Activated CD4-positive, alpha-beta T cell treated with anti-CD3 and anti-CD28 coated beads for 36 hours (primary cell): ENCODE measurements at places on chromosomes 12 and 14. TPM values are rescaled to one million over a fixed set of nuclear protein-coding genes. Genes with fewer than 3 reads are reported as not detected.

DNA sequence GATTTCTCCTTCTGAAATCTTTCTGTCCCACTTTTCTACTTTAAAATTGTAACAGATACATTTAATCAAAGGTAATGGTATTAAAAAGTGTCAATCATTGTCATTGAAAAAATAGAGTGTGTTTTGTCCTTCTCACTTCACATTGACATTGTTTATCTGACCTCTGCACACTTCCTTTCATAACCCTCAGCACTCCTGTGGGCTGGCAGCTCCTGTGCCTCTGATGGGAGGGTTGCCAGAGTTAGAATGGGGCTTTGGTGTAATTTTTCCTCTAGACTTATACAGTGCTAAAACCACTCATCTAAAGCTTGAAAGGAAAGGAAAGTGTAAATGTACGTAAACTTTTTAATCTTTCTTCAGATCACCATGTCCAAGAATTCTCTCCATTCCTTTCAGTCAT lies 23.7 kb downstream of the KCNA1 start:
- H3K36me3 ChIP-seq: no peaks in the 10 kb centered on the region
- peaks cover 37% of the 10 kb centered on the region for H3K27me3 ChIP-seq
- H3K4me1 ChIP-seq: peaks cover 2% of the 10 kb centered on the region
- no peak for DNase-seq
- H3K27ac ChIP-seq: no peak overlapping the region

DNA sequence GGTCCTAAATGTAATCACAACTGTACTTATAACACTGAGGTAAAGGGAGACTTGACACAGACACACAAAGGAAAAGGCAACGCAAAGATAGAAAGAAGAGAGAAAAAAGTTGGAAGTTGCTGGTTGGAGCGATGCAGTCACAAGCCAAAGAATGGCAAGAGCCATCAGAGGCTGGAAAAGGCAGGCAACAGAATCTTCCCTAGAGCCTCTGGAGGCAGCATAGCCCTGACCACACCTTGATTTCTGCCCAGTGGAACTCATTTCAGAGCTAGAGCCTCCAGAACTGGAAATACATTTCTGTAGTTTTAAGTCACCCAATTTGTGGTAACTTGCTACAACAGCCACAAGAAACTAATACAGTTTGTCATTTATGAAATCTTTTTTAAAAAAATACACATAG lies 89.2 kb downstream of the PUS7L start:
- no peaks in the 10 kb centered on the region for H3K4me1 ChIP-seq
- H3K4me3 ChIP-seq: no peak overlapping the region
- H3K27ac ChIP-seq: no peak overlapping the region
- no peak for DNase-seq
- H3K27me3 ChIP-seq: peaks cover 8% of the 10 kb centered on the region

GRCh38 chr14:71267007-71267513 lies 359.8 kb downstream of the PCNX1 start:
- no peak overlapping the region for H3K27ac ChIP-seq
- peaks cover 2% of the 10 kb centered on the region for H3K36me3 ChIP-seq
- H3K4me3 ChIP-seq: no peak overlapping the region
- H3K4me1 ChIP-seq: peaks cover 19% of the 10 kb centered on the region

GRCh38 chr12:40168868-40169267 lies 55.9 kb upstream of the LRRK2 start:
- no peaks in the 10 kb centered on the region for H3K36me3 ChIP-seq
- no peak for DNase-seq
- peaks cover 7% of the 10 kb centered on the region for H3K4me1 ChIP-seq
- peaks cover 11% of the 10 kb centered on the region for H3K27me3 ChIP-seq

GRCh38 chr12:95460896-95461295 lies 13.1 kb upstream of the METAP2 start:
- DNase-seq: no peak
- peaks cover 4% of the 10 kb centered on the region for H3K36me3 ChIP-seq
- H3K4me3 ChIP-seq: no peak overlapping the region
- H3K4me1 ChIP-seq: no peaks in the 10 kb centered on the region

GRCh38 chr12:124449623-124450375 lies 117.6 kb downstream of the NCOR2 start:
- H3K4me1 ChIP-seq: peaks cover 42% of the 10 kb centered on the region
- H3K36me3 ChIP-seq: peaks cover 12% of the 10 kb centered on the region
- H3K27me3 ChIP-seq: no peaks in the 10 kb centered on the region
- no peak overlapping the region for H3K4me3 ChIP-seq

DNA sequence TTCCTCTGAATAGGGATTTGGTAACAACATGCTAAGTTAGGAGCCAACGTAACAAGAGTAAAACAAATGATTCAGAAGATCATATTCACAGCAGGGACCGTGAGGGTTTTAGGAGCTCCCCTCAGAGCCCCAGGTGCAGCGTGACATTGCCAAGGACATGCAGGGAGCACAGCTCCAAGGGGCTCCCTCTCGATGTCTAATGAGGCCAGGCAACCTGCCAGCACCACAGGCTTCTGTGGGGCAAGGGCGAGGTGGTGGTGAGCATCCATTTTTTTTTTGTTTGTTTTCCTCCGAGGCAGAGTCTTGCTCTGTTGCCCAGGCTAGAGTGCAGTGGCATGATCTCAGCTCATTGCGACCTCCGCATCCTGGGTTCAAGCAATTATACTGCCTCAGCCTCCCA lies 95.1 kb upstream of the PTPRB start:
- no peak for DNase-seq
- no peak overlapping the region for H3K4me3 ChIP-seq
- H3K36me3 ChIP-seq: no peaks in the 10 kb centered on the region
- no peaks in the 10 kb centered on the region for H3K4me1 ChIP-seq
- H3K27me3 ChIP-seq: no peaks in the 10 kb centered on the region

- no peak for DNase-seq
- H3K27ac ChIP-seq: peak overlapping the region; percentile 42
- no peaks in the 10 kb centered on the region for H3K27me3 ChIP-seq
- H3K4me1 ChIP-seq: peaks cover 61% of the 10 kb centered on the region
- peaks cover 15% of the 10 kb centered on the region for H3K36me3 ChIP-seq
These were observed 247.8 kb upstream of the OR4E1 start for GRCh38 chr14:21921453-21921852.

DNA sequence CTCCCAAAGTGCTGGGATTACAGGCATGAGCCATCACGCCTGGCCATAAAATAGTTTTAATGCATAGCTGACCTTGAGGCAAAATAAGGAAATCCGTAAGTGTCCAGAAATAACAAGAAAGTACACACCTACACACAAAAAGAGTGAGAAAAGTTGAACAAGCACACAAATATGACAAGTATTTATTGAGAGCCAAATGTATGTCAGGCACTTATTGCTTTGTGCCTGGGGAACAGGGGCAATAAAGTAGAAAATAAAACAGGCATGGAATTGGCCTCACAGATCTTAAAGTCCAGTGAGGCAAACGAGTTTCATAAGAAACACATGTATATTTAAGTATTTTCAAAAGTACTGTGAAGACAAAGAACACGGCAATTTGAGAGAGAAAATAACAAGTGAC lies 103.7 kb downstream of the ERGIC2 start:
- DNase-seq: no peak
- H3K36me3 ChIP-seq: no peaks in the 10 kb centered on the region
- H3K27ac ChIP-seq: no peak overlapping the region
- H3K27me3 ChIP-seq: no peaks in the 10 kb centered on the region
- H3K4me3 ChIP-seq: no peak overlapping the region

GRCh38 chr12:124910561-124911478 lies 3.6 kb downstream of the UBC start:
- H3K27ac ChIP-seq: peak overlapping the region; percentile 84
- H3K27me3 ChIP-seq: no peaks in the 10 kb centered on the region
- no peak for DNase-seq
- peak overlapping the region; percentile 38 for H3K4me3 ChIP-seq

DNA sequence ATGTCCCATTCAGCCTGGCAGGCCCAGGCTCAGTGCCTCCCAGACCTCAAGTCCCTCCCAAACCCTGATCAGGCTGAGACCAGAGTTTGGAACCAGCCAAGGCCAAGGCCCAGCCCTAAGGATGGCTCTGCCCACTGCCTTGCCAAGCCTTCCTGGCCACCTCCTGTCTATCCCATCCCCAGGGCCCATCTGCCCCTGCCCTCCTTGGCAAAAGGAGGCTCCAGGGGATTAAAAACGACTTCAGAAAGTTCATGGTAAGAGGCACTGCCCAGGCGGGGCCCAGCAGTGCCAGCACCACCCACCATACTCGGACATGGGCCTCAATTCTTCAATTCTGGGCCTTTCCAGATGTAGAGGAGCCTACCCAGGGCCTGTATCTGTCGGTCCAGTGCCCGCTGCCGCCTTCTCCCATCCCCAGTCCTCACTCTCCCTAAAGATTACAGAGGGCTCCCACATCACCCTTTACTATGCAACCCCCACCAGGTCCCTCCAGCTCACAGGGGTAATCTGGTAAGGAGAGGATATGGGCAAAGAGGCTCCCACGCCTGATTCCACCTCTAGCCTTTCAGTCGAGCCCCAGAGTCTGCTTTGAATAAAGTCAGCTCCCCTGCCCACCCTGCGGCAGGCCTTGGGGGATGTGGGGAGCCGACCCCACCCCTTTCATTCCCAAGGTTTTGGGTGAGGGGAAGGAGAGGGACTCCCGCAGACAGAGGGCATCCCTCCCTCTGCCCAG lies 932 bp downstream of the ADCY6 start:
- H3K4me1 ChIP-seq: no peaks in the 10 kb centered on the region
- peaks cover 30% of the 10 kb centered on the region for H3K27me3 ChIP-seq
- H3K4me3 ChIP-seq: peak overlapping the region; percentile 46
- no peaks in the 10 kb centered on the region for H3K36me3 ChIP-seq

Gene PTCSC3
- not detected for total RNA-seq

Gene SLC25A47
- not detected for total RNA-seq

Gene AVPR1A
- total RNA-seq: not detected

Gene GYS2
- total RNA-seq: not detected

Gene CHPT1
- total RNA-seq: 12.2 TPM

Gene PIWIL1
- not detected for total RNA-seq

Gene BDKRB1
- not detected for total RNA-seq

Gene SLCO1B1
- not detected for total RNA-seq
